T-helper 2 cell (primary cell): ENCODE measurements at places on chromosomes 6 and 20.

GRCh38 chr6:166679566-166679965, 52.5 kb upstream of the RPS6KA2 start:
- no peak for DNase-seq

- DNase-seq: no peak
Measured at GRCh38 chr20:55132523-55132922, 657.1 kb downstream of the DOK5 start.

DNA sequence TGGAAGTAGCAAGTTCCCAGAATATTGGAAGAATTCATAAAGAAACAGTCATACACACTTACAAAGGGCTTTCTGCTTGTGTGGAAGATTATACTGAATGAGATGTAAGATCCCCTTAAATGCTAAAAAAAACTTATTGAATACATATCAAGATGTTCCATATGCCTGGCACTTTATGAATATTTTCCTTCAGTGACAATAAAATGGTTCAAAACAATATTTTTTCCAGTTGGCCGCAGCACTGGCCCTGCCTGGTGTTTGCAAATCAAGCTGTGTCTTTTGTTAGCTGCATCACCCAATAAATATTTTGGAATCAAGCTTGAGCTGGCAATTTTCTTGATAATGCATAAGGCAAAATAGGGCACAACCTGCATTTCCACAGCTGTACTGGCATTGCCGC, 51.2 kb downstream of the CFAP61 start:
- DNase-seq: no peak

DNA sequence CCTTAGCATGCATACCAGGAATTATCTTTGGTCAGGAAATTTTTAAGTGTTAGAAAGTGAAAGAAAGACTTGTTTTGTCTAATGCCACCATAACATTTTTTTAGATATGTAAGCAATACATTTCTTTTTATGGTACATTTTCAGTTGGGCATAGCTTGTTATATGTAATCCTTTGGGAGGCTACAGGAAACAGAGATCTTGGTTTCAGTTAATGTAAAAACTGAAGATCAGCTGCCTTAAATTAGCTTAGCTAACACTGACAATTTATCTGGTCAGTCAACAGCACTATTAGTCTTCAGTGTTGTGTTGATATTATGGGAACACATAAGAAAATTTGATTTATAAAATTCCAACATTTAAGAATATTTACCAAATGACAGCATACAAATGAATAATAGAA, 78.6 kb upstream of the SMIM8 start:
- DNase-seq: no peak
